Left lobe of liver (tissue), 2 donors: ENCODE measurements at places on chromosomes 13 and 19.

- DNase-seq, result no peak
Observed at GRCh38 chr19:14395710-14396336, 14.6 kb downstream of the ADGRE5 start.

GRCh38 chr13:89497658-89498057 lies 1826.5 kb downstream of the SLITRK5 start:
- DNase-seq, result no peak

- no peak for DNase-seq
Observed at GRCh38 chr13:78608252-78608687, 4.9 kb upstream of the POU4F1 start.

- DNase-seq, result no peak
Observed at GRCh38 chr19:42569193-42569592, 25.5 kb downstream of the CEACAM8 start.

GRCh38 chr13:29513002-29513980 lies 82.2 kb downstream of the SLC7A1 start:
- DNase-seq, result no peak

DNA sequence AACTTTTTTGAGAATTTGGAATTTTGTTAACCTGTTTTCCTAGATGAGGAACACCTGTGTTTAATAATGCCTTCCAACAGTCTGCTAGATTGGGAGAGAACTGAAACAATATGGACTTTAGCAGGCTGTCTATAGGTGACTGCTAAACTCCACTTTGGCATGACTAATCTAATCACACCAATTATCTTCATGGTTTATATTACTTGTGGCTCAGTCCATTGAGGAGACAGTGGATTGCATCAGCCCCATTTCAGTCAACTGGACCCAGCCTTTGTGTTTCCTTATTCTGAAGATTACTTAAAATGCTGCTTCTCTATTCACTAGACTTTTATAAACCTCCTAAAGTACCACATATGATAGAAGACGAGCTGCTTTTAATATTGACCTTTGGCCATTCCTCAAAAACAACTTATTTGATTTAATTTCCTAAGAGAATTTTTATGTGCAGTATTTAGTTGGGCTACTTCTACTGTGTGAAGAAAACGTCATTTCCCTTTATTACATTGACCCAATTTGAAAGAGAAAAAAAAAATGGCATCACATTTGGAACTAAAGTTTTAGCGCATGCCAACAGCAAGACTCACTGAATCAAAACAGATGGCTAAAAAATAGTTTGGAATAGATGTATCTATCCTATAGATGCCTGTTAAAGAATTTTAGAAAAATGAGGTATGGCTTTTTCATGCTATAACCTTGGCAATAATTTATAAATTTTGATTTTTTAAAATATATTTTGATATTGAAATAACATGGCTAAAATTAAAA lies 295.8 kb downstream of the NDFIP2 start:
- DNase-seq, result no peak

- no peak for DNase-seq
Observed at GRCh38 chr19:3725121-3725520, 16.9 kb downstream of the TJP3 start.

DNA sequence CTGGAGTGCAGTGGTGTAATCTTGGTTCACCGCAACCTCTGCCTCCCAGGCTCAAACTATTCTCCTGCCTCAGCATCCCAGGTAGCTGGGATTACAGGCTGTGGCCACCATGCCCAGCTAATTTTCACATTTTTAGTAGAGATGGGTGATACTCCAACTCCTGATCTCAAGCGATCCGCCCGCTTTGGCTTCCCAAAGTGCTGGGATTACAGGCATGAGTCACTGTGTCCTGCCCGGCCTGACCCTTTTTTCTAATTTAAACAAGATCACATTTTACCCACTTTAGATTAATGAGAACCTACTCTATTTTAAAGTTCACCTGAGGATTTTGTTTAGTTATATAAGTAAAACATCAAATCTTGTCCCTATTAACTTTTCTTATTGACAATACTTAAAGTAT lies 91.8 kb upstream of the POSTN start:
- DNase-seq, result no peak

DNA sequence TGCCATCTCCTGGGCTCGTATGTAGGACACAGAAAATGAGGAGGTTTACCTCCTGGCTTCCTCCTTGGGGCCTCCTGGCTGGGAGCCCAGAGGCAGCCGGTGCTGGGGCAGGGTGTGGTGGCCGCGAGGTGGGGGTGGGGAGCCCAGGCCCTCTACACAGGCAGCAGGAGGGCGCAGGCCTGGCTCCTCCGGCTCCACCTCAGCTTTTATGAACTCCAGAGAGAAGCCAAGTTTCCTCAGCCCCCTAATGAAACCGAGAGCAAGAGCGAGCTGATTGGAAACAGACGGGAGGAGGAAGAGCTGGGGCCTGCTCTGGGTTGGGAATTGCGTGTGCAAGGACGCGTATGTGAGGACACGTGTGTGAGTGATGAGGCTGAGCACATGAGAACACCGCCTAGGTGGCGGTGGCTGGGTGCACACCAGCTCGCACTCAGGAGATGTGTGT lies 23.1 kb downstream of the LYL1 start:
- DNase-seq, result no peak

- DNase-seq, result no peak
Observed at GRCh38 chr19:14142262-14143190, 6.1 kb upstream of the ASF1B start.

DNA sequence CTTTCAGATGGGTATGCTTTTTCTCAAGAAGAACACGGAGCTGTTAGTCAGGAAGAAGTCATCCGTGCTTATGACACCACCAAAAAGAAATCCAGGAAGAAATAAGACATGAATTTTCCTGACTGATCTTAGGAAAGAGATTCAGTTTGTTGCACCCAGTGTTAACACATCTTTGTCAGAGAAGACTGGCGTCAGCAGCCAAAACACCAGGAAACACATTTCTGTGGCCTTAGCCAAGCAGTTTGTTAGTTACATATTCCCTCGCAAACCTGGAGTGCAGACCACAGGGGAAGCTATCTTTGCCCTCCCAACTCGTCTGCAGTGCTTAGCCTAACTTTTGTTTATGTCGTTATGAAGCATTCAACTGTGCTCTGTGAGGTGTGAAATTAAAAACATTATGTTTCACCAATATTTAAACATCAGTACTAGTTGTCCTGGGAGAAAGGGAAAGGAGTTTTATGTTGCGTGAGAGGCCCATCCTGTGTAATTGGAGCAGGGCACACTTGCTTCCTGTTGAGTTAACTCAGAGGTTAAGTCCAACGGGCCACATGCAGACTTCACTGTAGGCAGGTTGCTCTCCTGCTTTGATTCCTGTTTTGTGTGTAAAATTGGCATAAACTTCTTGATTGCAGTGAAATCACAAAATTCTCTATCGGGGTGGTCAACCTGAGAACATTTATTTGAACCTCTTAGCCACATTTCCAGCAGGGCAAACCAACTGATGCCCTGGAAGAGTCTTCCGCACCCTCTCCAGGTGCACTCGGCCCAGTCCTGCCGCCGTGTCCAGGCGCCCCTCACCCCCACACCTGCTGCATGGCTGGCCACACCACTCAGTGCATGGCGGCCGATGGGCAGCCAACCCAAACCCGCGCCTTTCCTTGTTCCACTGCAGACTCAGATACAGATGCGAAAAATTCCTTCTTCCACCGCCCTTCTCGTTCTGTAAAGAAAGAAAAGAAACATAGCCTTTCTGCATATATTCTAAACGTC lies 31.6 kb downstream of the SHISA2 start:
- no peak for DNase-seq

DNA sequence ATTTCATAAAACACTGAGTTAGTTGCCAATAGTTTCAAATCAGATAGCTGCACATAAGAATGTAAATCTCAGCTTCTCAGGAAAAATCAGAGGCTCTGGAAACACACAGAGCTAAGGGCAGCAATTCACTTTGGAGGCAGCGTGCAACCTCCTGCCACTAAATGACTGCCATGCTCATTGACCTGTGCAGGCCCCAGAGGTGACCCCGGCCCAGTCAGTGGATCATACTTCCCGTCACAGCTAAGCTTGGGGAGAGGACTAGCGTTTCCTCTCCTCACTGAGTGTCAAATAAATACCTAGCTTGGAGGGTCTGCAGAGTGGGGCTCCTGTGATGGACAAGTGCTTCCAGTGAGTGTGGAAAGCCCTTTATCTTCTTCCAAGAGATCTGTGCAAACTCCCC lies 67.2 kb downstream of the UQCRFS1 start:
- DNase-seq, result no peak

GRCh38 chr19:14559916-14560775 lies 11.7 kb downstream of the NDUFB7 start:
- DNase-seq, result no peak

DNA sequence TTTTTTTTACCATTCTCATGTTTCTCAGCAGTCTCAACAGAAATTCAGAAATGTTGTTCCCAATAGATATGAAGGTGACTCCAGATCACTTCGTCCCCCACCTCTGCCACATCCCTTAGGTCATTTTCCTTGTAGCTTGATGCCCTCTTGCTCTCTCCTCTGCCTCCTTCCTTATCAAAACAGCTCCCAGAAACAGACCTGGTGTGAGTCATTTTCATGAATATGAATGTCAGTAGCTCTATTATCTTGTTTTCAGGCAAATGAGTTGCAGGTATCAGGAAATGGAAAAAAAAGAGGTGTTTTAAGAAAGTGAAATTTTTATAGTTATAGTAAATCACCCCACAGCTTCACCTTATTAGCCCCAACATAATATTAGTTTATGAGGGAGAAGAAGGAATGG lies 539.3 kb downstream of the SUCLA2 start:
- DNase-seq, result no peak

DNA sequence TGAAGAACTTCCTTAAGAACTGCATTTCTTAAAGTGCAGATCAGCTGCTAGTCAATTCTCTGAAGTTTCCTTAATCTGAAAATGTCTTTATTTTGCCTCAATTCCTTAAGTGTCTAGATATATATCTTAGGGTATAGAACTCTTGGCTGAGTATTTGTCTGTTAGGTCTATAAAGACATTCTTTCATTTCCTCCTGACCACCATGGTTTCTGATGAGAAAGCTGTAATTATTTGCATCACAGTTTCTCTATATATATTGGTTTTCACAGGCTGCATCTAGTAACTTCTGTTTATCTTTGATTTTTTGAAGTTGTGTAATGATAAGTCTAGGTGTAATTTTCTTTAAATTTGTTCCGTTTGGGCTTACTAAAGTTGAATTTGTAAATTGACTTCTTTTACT lies 15.2 kb downstream of the NDFIP2 start:
- DNase-seq, result no peak

- no peak for DNase-seq
Observed at GRCh38 chr13:52743569-52743968, 3.9 kb upstream of the CNMD start.

DNA sequence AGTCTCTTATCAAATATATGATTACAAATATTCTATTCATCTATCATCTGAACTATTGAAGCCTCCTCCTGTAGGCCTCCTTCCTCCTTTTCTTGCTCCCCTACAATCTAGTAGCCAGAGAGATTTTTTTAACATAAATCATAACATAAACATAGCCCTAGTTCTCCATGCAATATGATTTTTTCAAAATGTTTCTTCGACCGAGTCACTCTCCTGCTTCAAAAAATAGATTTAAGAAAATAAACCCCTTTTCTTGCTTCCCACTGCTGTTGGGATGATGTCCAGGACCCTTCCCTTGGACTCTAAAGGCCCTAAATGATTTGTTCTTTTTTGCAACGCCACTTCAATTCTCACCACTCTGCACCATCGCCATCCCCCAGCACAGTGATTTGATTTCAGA lies 319.7 kb upstream of the TSHZ3 start:
- no peak for DNase-seq

- no peak for DNase-seq
Observed at GRCh38 chr19:27792576-27793127, 1420.3 kb downstream of the UQCRFS1 start.

GRCh38 chr19:40390084-40390742 lies at the start of gene HIPK4:
Gene HIPK4, minus strand, starts transcription at chr19:40390181. Its CDS starts 279 bp downstream, at chr19:40389902.
- no peak for DNase-seq

- DNase-seq, result no peak
Observed at GRCh38 chr13:37306778-37307544, 201.5 kb upstream of the CSNK1A1L start.

DNA sequence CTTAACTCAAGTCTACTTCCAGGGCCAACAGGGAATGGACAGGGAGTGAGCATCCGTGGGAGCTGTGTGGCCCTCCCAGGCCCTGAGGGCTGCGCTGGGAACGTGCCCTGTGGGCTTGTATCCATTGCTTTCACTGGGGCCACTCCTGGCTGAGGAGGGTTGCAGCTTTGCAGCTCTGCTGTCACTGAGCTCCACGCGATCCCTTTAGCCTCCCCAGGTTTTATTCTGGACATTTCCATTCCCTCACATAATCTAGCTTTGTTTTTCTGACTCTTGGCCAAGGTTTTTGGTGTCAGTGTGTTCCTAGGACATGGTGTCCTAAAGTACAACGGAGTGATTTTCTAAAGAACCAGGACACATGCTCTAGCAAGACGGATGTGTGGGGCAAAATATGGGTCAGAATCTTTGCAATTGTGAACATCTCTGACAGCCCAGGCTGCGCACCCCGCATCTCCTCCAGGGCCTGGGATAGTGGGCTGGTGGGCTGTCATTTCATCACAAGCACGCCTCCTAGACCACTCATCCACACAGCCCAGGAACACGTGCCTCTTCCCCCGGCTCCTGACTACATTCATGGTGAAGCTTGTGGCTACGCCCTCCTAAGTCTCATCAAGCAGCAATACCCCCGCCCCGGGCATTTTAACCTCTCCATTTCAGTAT lies 28.0 kb downstream of the GGACT start:
- DNase-seq, result no peak
